ENCODE measurements at places on chromosomes 2 and 18.

- no peak for DNase-seq
Measured at GRCh38 chr2:159396799-159397198, 110.3 kb upstream of the WDSUB1 start.

- DNase-seq: peak; percentile 7
Measured at GRCh38 chr2:45626387-45627221, 15.5 kb upstream of the SRBD1 start.

- DNase-seq: no peak
Measured at GRCh38 chr2:127413200-127413599, 5.0 kb upstream of the PROC start.

GRCh38 chr18:39825485-39826150 lies 2129.4 kb upstream of the PIK3C3 start:
- no peak for DNase-seq

DNA sequence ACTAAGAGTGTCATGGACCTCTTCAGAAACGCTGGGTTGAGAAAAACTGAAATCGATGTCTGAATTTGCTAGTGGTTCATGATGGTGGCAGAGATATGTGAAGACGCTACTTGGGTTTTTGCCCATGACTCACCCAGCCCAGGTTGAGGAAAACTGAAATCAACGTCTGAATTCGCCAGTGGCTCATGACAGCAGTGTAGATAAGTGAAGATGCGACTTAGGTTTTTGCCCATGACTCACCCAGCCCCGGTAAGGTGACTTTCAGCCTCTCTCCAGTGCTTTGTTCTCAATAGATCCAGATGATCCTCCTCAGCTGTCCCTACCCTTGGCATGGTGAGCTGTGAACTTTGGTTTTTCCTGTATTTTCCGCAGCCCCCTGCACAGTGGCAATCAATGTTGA lies 105.3 kb upstream of the SIX3 start:
- no peak for DNase-seq

- DNase-seq: peak; percentile 30
Measured at GRCh38 chr2:239523954-239524330, 123.1 kb upstream of the HDAC4 start.

DNA sequence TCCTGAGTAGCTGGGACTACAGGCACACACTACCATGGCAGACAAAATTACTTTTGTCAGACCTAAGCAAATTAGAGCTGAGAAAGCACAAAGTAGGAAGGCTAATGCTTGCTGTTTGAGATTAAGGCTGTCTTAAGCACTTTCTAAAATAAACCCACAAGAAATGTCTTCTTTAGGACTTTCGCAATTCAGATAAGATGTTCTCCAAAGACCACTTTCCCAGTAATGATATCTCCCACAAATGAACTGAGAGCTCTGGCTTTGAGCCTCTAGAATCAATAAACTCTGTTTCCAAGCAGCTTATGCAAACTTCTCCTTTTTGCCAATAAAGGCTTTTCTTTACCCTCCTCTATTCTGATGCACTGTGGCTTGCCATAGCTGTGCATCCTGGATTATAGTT lies 32.0 kb upstream of the GALNT1 start:
- DNase-seq: no peak

GRCh38 chr2:67845621-67846369 lies 217.0 kb downstream of the C1D start:
- no peak for DNase-seq

- DNase-seq: no peak
Measured at GRCh38 chr2:210533389-210533788, 23.0 kb upstream of the CPS1 start.

DNA sequence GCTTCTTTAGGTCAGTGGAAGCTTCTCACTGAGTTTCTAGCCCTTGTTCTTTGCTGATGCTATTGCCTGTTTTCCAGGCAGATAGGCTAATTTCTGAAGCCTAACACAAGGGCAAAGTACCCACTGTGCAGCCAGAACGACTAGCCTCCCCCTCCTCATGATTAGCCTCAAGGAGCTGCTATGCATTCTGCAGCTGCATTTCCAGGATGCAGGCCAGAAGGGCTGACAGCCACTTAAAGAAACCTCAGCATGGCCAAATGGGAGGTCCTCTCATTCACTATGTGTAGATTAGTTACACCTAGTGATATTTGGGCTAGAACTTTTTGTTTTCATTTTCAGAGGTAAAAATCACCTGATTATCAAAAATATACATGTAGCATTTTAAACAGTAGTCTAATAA lies 216.0 kb downstream of the RAD51AP2 start:
- no peak for DNase-seq

- DNase-seq: no peak
Measured at GRCh38 chr2:41943159-41943558, 104.7 kb upstream of the PKDCC start.

- no peak for DNase-seq
Measured at GRCh38 chr2:220736778-220737177, 835.3 kb downstream of the EPHA4 start.

All from HL-60 (cell line).